Brain (organoid and tissue), 16 donors: ENCODE measurements at places on chromosomes 1 and 21. TPM values are rescaled to one million over a fixed set of nuclear protein-coding genes. Genes with fewer than 3 reads are reported as not detected.

The MROH9 gene
- polyA plus RNA-seq = not detected

The DCDC2B gene
- not detected for polyA plus RNA-seq

The PRKCZ gene
- polyA plus RNA-seq = 76.5 TPM

The OLIG2 gene
- polyA plus RNA-seq = 33.3 TPM

The LCE1D gene
- not detected for polyA plus RNA-seq

The ZYG11B gene
- polyA plus RNA-seq = 12.7 TPM

The SYT14 gene
- 2.6 TPM for polyA plus RNA-seq

The PLEKHN1 gene
- polyA plus RNA-seq = not detected

The GSTM5 gene
- polyA plus RNA-seq = 9.6 TPM

The ERICH3 gene
- polyA plus RNA-seq = 2.3 TPM

The VSIG8 gene
- polyA plus RNA-seq = not detected
